Sciatic nerve (tissue), 2 donors: ENCODE measurements at places on chromosomes 3 and 15. TPM values are rescaled to one million over a fixed set of nuclear protein-coding genes. Genes with fewer than 3 reads are reported as not detected.

DNA sequence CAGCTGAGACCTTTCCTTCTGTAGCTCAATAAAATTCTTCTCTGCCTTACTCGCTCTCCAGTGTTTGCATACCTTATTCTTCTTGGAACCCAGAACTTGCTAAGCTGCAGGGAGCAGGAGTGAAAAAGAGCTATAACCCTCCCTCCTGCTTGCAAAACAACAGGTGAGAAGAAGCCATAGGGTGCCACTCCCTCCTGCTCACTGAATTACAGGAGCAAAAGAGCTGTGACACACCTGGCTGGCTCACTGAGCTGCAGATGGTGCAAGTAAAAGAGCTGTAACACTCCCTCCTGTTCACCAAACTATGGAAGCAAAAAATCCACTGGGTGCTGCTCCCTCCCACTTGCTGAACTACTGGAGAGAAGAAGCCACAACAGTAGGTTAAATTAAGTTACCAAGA lies 44.2 kb upstream of the C2CD4B start:
- DNase-seq: no peak

DNA sequence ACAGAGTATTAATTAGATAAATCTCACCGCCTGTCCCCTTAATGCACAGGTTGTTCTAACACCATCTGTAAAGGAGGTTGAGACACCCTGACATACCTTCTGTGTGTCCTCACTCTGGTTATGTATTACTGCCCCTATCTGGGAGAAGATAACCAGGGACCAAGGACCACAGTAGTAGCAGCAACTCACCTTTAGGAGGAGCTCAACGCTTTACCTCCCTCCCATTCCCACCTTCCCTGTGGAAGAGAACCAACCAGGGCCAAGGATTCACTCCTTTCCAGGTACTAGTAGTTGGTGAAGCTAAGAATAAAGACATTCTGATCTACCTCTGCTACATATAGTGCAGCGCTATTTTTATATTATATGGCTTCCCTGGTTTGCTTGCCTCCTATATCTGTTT lies 232.6 kb downstream of the MEX3B start:
- no peak for DNase-seq

GRCh38 chr3:101527906-101528305 lies 14.9 kb upstream of the SENP7 start:
- no peak for DNase-seq

GRCh38 chr3:135393159-135393558 lies 572.4 kb upstream of the PPP2R3A start:
- DNase-seq: no peak

TBL1XR1 gene
- total RNA-seq: 182 TPM
